HCT116 (cell line): ENCODE measurements at places on chromosomes 4 and X. TPM values are rescaled to one million over a fixed set of nuclear protein-coding genes. Genes with fewer than 3 reads are reported as not detected.
A peak's percentile ranks its signal among the peaks of the same experiment; 100 is the strongest.

DNA sequence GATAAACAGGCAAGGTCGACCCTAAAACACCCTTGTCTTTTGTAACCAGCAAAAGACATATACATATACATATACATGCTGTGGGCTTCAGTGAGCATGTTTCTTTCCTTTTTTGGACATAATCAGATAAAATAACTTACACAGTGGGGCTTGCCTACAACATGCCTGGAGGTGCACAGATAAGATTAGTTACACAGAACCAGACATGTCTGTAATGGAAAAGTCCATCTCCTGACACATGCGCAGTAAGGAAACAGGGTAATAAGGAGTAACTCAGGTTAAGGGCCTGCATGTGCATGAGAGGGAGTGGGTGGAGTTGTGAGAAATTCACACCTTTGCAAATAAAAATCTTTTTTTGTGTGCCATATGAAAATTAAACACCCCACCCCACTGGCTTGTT, 3.4 kb downstream of the UGT2A1 start:
- H3K27ac ChIP-seq: no peak overlapping the region
- no peaks in the 10 kb centered on the region for H3K36me3 ChIP-seq
- no peaks in the 10 kb centered on the region for H3K27me3 ChIP-seq
- no peak overlapping the region for H3K4me3 ChIP-seq
- DNase-seq: no peak

DNA sequence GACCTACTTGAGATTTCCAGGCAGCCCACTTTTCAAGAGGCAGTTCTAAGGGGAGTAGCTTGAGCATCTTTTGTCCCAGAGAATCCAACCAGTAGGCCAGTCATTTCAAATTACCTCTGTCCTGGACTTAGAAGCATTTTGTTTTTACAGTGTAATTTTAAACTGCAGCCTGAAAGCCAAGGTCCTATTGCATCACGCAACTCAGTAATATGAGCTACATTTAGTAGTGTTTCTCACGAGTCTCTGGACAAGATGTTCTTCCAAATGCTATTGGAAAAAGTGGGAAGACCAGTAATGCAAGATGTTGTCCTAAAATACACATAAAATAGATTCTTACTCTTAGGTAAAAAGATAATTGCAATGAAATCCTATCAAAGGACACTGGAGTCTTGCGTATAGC, 182.5 kb upstream of the ARX start:
- no peak overlapping the region for H3K4me3 ChIP-seq
- H3K36me3 ChIP-seq: no peaks in the 10 kb centered on the region
- H3K27me3 ChIP-seq: no peaks in the 10 kb centered on the region
- no peaks in the 10 kb centered on the region for H3K4me1 ChIP-seq
- no peak for DNase-seq
- H3K27ac ChIP-seq: no peak overlapping the region

DNA sequence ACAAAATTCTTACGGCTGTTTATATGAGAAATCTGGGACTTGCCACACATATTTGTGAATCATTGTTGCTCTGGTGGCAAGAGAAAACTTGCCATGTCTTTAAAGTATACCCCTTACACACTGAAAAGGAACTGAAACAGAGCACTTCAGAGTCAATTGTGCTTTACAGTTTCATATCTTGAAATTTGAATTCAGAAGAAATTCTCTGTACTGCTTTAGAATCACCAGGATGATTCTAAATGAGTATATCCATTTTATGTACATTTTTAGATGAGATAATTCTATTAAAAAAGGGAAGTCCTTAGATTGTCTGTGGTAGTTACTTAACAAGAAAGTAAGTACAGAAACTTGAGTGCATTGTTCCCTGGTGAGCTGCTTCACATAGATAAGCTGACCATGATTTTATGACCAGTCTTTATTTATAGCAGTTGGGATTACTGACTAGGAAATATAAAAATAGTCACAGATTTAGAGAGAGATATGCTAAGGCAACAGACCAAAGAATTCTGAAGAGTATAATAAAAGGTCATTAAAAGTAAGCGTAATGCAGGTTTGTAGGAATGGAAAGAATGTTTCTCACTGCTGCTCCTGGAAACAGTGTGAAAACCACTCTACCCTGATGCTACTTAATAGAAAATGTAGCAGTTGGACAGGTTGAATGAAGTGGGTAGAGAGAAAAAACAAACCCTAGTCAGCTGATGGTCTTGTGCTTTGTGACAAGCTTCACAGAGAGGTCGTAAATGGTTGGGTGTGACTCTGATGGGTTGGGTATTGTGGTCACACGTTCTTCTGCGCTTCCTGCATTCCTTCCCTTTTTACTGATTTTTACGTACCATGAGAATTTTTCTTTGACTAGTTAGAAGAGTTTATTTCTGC, 41.0 kb downstream of the FNIP2 start:
- no peaks in the 10 kb centered on the region for H3K36me3 ChIP-seq
- H3K4me3 ChIP-seq: no peak overlapping the region
- DNase-seq: peak; percentile 6
- H3K27me3 ChIP-seq: no peaks in the 10 kb centered on the region
- peaks cover 18% of the 10 kb centered on the region for H3K4me1 ChIP-seq

DNA sequence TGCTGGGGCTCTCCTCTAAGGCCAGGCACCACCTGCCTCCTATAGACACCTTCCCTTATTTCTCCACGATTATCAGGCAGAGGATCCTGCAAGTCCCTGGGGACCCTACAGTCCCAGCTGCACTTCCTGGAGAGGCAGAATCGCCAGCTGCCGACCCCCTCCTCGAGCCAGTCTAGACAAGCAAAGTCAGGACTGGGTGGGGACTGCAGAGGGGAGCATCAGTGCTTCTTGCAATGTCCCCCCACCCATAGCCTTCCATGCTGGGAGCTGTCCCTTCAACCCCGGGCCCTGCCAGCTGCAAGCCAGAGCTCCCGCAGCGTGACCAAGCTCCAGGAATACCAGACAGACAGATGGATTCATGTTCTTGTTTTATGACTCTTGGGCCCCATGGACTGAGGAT, 1.4 kb upstream of the CRMP1 start:
- H3K4me1 ChIP-seq: no peaks in the 10 kb centered on the region
- H3K27me3 ChIP-seq: peaks cover 46% of the 10 kb centered on the region
- no peaks in the 10 kb centered on the region for H3K36me3 ChIP-seq
- DNase-seq: no peak
- no peak overlapping the region for H3K4me3 ChIP-seq

DNA sequence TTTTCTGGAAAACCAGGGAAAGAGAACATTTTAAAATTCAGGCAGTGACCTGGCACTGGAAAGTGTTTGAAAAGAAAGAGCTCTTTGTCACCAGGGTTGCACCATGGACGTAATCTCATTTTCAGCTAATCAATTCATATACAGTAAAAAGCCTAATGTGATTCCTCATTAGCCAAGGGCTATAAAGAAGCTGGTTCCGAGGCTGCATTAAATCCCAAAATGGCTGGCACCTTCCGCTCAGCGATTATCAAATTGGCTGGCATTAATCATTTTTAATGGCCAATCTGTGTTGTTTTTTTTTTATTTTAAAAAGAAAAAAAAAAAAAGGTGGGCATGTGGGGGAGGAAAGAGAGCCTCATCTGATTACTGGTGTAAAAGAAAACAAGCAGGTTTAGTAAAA, 341.4 kb downstream of the RAB28 start:
- no peaks in the 10 kb centered on the region for H3K4me1 ChIP-seq
- no peaks in the 10 kb centered on the region for H3K27me3 ChIP-seq
- H3K4me3 ChIP-seq: no peak overlapping the region
- no peak overlapping the region for H3K27ac ChIP-seq
- no peaks in the 10 kb centered on the region for H3K36me3 ChIP-seq

GRCh38 chrX:17662391-17662790, 74.9 kb upstream of the SCML1 start:
- H3K36me3 ChIP-seq: no peaks in the 10 kb centered on the region
- H3K27me3 ChIP-seq: no peaks in the 10 kb centered on the region
- H3K4me1 ChIP-seq: no peaks in the 10 kb centered on the region
- H3K27ac ChIP-seq: no peak overlapping the region

DNA sequence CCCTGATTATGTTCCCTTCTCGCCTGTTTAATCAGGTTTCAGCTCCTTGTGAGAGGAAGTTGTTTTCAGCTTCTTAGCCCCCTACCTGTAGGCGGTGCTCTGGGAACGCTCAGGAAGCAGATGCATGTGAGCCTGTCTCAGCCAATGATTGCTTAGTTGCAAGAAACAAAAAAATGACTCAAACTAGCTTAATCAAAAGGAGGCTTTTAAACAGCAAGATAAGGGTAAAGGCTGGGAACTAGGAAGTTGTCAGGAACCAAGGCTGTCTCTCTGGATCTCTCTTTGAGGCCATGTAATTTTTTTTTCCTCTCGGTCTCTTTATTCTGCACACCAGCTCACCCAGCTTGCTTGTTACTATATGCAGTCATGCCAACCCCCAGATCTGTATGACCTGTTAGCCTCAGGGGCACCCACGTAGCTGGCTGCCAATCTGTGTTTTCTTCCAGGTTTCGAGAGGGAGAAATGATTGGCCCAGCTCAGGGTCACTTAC, 109.1 kb downstream of the PTTG2 start:
- no peak overlapping the region for H3K27ac ChIP-seq
- DNase-seq: no peak
- 0 out of 2 replicates have a peak, but pooled peaks cover 5% of the 10 kb centered on the region for H3K36me3 ChIP-seq
- H3K4me3 ChIP-seq: no peak overlapping the region
- H3K27me3 ChIP-seq: no peaks in the 10 kb centered on the region
- peaks cover 6% of the 10 kb centered on the region; the same call in 1 of the 2 replicates for H3K4me1 ChIP-seq

DNA sequence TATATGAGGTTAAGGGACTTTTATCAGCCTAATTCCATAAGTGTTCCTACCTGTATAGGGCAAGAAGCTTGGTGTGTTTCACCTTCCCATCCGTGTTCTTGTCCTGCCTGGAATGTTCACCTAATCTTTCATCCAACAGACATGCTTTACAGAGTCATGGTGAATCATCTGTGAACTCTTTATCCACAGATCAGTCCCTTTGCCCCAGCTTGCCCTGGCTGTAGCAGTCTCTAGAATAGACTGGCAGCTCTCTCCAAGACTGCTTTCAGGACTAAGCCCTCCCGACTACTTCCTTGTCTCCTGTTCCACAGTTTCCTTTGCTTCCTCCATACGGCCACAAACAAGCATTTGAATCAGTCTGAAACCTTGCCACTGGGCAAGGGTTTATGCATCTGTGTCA, 177.9 kb upstream of the IL15 start:
- H3K27ac ChIP-seq: no peak overlapping the region
- H3K4me3 ChIP-seq: no peak overlapping the region
- no peaks in the 10 kb centered on the region for H3K36me3 ChIP-seq
- no peaks in the 10 kb centered on the region for H3K4me1 ChIP-seq

DNA sequence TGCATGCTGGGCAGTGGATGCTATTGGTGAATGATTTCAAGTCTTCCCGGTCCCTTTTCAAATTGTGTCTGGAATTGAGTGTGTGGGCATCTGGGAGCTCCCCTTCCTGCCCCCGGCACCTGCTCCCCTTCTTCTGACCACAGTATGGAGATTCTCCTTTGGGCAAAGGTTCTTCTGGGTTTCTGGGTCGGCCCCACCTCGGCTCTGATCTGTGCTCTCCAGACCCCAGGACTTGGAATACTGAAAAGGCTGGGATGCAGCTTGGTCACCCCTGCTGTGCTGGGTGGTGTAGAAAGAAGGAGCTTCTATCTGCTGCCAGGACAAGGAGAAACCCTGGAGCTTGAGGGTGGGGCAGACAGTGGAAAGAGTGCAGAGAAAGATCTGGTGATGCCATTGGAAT, 78.8 kb downstream of the WFS1 start:
- H3K4me1 ChIP-seq: peaks cover 21% of the 10 kb centered on the region
- DNase-seq: no peak
- H3K27me3 ChIP-seq: no peaks in the 10 kb centered on the region
- H3K36me3 ChIP-seq: no peaks in the 10 kb centered on the region
- no peak overlapping the region for H3K27ac ChIP-seq
- H3K4me3 ChIP-seq: no peak overlapping the region

DNA sequence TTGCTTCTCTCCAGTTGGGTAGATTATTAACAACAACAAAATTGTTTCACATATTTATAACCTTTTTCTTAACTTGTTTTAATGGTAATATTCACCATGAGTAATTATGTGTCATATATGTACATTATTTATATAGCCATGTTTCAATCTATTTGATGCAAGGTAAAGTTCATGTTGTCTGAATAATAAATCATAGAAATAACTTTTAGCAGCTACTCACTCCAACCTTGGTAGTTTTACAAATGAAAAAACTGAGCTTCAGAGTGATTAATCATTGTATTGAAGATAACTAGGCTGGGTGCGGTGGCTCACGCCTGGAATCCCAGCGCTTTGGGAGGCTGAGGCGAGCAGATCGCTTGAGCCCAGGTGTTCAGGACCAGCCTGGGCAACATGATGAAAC, 46.0 kb downstream of the TMA16 start:
- no peak overlapping the region for H3K4me3 ChIP-seq
- no peak overlapping the region for H3K27ac ChIP-seq
- H3K27me3 ChIP-seq: no peaks in the 10 kb centered on the region
- no peak for DNase-seq
- no peaks in the 10 kb centered on the region for H3K36me3 ChIP-seq
- peaks cover 7% of the 10 kb centered on the region; the same call in 1 of the 2 replicates for H3K4me1 ChIP-seq

DNA sequence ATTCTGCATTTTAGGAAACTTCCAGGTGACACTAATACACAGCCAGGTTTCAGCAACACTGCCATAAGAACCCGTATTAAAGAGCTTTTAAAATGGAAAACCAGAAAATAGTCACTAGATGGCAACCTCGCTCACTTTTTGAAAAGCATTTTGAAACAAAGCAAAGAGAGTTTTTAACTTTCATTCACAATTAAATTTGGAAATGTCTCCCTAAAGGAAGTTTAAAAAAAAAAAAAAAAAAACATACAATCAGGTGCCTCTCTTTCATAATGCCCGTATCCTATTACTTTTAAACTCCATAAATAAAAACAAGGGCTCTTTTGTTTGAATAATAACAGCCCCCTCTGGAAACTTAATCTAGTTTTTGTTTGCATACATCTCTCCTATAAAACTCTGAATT, 20.3 kb downstream of the MEPE start:
- H3K27ac ChIP-seq: no peak overlapping the region
- no peaks in the 10 kb centered on the region for H3K27me3 ChIP-seq
- peak; percentile 45 for DNase-seq
- peaks cover 6% of the 10 kb centered on the region for H3K4me1 ChIP-seq
- H3K36me3 ChIP-seq: no peaks in the 10 kb centered on the region
- H3K4me3 ChIP-seq: no peak overlapping the region

DNA sequence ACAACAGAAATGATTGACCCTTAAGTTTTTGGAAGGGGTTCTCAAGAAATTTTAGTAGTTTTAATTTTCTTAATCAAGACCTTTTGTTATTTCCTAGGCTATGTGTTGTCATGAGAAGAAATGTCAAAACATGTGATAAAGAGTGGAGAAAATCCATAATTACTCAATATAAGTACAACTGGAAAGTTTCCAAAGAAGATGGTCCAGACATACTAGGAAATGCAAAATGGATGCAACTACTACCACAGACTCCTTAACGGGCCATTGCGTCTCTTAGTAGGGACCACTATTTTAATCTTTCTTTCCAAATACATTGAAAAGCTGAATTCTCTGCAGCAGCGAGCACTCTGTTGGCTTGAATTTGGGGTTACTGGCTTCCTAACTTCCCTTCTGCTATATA, 148.8 kb downstream of the NWD2 start:
- H3K27ac ChIP-seq: no peak overlapping the region
- H3K27me3 ChIP-seq: no peaks in the 10 kb centered on the region
- no peak for DNase-seq
- no peaks in the 10 kb centered on the region for H3K4me1 ChIP-seq
- H3K4me3 ChIP-seq: no peak overlapping the region
- H3K36me3 ChIP-seq: no peaks in the 10 kb centered on the region

GRCh38 chr4:8351931-8352367, 82.4 kb downstream of the HTRA3 start:
- DNase-seq: no peak
- no peak overlapping the region for H3K27ac ChIP-seq

BEND4 gene
- total RNA-seq: 0.05 TPM

SFRP2 gene
- total RNA-seq: 0.22 TPM

ZNF630 gene
- total RNA-seq: not detected

ADH1C gene
- not detected for total RNA-seq

DCAF12L2 gene
- not detected for total RNA-seq

UGT2B10 gene
- 0.27 TPM for total RNA-seq

NRK gene
- total RNA-seq: 0.05 TPM

SLC39A8 gene
- total RNA-seq: 13.2 TPM
